ENCODE measurements at places on chromosomes 16 and 17.

GRCh38 chr17:82862737-82863382, 23.0 kb upstream of the ZNF750 start:
- DNase-seq, result no peak

GRCh38 chr16:50278251-50278650, 11.9 kb downstream of the ADCY7 start:
- no peak for DNase-seq

DNA sequence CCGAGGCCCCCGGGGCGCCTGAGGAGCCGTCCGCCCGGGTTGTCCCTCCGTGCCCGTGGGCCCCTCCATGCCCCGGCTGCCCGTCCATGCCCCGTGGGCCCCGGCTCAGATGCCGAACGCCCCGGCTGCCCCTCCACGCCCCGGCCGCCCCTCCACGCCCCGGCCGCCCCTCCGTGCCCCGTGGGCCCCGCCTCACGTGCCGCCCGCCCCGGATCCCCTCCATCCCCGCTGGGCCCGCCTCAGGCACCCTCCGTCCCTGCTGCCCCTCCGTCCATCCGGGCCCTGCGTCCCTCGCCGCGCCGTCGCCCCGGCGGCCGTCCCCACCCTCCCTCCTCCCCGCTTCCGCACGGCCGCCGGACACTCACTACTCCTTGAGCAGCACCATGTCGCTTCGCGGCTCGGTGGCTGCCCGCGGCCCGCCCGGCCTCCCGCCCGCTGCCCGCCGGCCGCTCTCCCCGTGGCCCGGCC, 382 bp downstream of the PITPNA start:
- no peak for DNase-seq

DNA sequence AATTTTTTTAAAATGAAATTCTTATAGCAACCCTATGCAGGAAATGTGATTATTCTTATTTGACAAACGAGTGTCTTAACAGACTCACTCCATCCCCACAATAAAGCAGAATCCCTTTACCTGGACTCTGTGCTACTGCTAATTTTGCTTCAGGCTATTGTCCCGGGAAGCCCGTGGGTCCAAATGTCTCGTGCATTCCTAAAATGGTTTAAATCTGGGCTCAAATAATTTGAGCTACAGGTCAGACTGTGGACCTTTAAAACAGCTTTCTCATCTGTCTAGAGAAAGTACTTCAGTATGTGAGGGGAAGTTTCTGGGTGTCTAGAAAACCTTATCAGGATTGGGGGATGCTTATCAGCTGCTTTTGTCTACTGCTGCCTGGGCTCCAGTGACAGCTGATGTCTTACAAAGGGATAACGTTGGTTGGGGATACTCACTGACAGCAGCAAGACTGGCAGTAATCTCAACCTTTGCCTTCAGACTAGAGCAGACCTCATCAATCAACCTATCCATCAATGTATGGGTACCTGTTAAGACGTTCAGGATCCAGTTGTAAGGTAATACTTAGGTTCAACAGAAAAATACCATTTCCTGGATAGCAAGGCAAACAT, 197.9 kb upstream of the CDH11 start:
- DNase-seq, result no peak

DNA sequence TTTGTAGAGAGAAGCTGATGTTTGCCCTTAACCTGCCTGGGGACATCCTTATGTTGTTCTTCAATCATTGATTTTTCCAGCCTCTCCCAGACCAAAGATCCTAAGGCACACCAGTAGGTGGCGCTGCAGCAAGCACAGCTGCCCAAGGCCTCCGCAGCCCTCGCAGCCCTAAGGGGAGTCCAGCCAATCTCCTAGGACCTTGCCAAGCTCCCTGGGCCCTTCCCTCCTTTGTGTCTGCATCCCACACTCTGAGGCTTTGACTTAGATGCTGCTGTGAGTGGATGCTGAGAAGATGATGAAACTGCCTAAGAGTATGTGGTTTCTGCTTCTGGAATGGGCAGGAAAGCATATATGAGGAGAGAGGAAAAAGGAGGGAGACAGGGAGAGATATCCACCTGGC, 47.1 kb downstream of the SPACA3 start:
- DNase-seq, result no peak

DNA sequence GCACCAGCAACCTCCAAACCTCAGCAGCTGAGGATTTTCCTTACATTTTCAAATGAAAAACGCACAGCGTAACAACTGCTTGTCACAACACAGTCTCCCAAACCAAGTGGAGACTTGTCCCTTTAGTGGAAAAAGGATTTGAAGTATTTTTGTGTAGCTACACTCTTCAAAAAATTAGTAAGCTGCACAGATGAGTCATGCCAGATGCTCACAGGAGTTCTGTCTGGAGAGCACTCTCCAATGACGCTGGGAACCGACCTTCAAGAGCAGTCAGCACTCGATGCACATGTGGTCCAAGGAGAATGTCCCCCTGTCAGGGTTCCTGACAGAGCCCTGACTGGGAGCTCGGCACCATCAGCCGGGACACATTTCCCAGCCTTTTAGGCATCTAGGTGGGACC, 39.8 kb downstream of the MAP1LC3B start:
- DNase-seq, result no peak

GRCh38 chr16:49673442-49673841, 182.5 kb downstream of the ZNF423 start:
- DNase-seq, result no peak

- no peak for DNase-seq
These were observed 1.9 kb downstream of the CARD14 start for GRCh38 chr17:80171681-80172080.
